ENCODE measurements at places on chromosomes 13 and 19.

GRCh38 chr19:1998712-1999708 lies 16.5 kb downstream of the BTBD2 start:
- no peak for DNase-seq

DNA sequence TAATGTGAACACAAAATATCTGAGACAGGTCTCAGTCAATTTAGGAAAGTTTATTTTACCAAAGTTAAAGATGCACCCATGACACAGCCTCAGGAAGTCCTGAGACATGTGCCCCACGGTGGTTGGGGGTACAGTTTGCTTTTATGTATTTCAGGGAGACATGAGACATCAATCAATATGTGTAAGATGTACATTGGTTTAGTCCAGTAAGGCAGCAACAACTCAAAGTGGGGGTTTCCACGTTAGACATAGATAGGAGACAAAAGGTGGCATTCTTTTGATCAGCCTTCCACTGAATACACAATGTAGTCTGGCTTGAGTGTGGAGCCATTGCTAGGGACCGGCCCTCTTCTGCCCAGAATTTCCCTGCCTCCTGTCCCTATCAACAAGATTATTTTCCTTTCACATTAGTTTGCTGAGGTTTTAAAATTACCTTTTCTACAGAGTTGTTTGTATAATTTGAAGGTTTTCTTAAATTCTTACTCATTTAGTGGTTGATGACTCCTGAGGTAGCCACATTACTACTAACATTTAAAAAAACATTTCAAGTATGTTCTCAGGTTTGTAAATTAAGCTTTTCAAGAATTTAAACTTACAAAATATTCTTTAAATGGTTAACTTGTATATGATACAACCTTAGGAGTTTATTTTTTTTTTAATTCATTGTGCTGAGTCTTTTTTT lies 33.2 kb downstream of the RNASEH2B start:
- no peak for DNase-seq

DNA sequence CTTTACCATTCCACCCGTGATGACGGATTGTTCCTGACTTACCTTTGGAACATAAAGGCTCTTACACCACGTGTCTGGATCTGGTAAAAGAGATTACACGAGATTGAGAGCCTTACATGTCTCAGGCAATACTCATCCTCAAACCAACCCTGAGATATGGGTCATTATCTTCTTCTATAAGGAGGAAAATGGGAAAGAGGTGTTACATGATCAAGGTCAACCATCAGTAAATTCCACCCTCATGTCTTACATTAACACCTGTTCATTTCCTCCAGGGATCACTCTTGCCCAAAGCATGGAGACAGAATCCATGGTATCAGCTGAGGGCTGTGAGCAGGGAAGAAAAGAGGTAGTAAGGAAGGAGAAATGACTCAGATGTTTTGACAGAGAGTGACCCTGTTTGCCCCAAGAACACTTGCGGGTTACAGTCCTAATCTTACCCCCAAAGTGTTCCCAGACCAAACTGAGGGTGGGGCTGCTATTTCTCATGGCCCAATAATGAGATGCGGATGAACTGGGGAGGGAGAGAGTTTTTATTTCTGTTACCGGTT lies 19.6 kb downstream of the LILRB4 start:
- DNase-seq = no peak

DNA sequence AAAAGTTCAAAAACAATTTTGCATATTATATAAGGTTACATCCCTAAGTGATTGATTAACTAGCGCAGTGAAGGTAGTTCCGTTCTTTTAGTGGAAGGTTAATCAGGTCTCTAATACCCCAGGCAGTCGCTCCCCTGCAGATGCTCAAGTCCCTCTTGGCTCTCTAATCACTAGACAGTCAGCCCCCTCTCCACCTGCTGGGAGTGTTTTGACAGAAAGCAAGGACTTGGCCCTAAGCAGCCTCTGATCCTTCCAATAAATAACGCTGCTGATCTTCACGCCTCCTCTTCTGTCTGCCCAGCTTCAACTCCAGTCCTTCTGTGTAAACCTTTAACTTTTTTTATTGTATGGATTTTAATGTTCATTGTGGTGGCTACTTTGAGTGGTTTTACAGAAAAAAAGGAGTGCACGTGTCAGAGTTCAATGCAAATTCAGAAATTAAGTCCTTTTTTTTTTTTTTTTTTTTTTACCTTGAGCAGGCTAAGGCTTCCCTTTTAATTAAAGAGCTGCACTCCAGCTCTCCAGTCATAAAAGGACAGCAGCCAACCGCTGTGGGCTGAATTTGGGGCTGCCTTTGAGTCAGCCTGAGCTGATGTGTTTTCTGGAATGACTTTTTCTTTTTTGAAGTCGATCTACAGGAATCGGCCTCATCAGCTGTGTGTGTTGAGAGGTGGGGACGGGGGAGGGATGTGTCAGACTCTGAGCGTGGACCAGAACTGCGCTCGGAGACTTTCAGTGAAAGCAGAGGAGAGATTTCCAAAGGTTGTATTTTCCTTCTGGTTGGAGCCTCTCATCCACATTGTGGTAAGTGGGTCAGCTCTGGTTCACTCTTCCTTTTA lies 33.8 kb upstream of the MYO16 start:
- no peak for DNase-seq

- DNase-seq = no peak
Measured at GRCh38 chr19:31423896-31424295, 74.7 kb upstream of the TSHZ3 start.

- no peak for DNase-seq
Measured at GRCh38 chr13:87754097-87754496, 82.9 kb downstream of the SLITRK5 start.

- peak; percentile 81 for DNase-seq
Measured at GRCh38 chr19:53195265-53195903, 2.2 kb upstream of the ZNF665 start.

GRCh38 chr13:43006893-43007631 lies 15.0 kb upstream of the EPSTI1 start:
- DNase-seq = peak; percentile 63

DNA sequence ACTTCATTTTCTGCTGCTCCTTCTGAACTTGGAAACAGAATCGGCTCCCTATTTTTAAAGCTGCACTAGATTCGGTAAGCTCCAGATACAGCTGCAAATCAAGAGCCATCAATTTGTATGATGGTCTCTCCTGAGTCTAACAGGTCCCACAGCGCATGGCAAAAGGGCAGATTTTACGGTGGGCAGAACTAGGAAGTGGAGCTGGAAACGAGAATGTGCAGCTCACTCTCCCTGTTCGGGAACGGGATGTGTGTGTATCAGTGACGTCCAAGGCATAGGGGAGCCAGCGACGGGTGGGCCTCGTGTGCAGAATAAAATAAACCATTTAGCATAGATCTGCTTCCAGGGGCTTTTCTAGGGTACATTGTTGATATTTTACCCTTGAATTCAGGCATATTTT lies 74.2 kb downstream of the COL4A1 start:
- no peak for DNase-seq

DNA sequence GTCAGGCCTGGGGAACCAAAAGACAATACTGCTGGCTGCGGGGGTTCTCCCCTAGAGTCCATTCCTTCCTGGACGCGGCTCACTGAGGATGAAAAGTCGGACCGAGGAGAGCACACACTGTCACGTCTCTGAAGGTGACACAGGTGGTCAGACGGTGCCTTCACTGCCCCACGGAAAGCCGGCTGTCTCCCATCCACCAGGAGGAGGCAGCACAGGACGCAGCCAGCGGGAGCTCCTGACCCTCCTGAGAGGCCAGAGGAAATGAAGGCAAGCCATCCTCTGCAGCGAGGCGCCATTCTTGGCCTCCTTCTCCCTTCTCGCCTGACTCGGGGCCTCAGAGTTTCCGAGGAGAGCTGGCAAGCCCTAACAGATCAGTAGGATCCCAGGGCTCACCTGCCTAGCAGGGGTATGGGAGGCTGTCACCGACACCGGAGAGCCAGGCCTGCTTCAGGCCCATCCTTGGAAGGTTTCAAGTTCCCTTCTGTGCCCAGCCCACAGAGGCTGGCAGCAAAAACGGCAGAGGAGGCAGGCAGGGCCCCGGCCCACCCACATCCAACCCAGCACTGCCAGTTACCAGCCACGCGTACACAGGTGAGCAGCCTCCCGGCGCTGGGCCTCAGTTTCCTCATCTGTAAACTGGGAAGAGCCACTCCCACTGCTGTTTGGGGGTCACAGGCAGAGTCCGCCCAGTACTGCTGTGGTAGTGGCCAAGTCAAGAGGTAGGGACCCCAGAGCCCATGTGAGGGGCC lies 4.5 kb downstream of the REXO1 start:
- DNase-seq = no peak

GRCh38 chr13:111429064-111429558 lies 108.7 kb downstream of the TEX29 start:
- peak; percentile 18 for DNase-seq

- no peak for DNase-seq
Measured at GRCh38 chr13:20528452-20528851, 2.8 kb upstream of the CRYL1 start.

DNA sequence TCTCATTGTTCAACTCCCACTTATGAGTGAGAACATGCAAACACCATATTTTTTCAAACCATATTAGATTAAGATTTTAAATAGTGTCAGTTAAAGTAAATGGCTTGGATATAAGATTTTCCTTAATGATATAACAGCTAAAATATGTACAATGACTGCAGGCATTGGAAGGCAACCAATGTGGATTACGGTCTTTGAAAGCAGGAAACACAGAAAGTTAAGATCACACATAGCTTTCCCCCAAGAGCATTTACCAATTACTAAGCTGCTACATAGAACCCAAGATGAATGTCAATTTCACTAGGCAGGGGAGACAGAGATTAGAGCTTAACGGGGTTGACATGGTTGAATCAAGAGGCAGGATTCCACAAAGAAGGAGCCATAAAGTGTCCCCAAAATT lies 173.2 kb upstream of the TRPC4 start:
- DNase-seq = peak; percentile 26

- DNase-seq = no peak
Measured at GRCh38 chr19:4018140-4018613, 10.6 kb downstream of the PIAS4 start.

GRCh38 chr13:77038907-77039480 lies 12.0 kb upstream of the FBXL3 start:
- no peak for DNase-seq

DNA sequence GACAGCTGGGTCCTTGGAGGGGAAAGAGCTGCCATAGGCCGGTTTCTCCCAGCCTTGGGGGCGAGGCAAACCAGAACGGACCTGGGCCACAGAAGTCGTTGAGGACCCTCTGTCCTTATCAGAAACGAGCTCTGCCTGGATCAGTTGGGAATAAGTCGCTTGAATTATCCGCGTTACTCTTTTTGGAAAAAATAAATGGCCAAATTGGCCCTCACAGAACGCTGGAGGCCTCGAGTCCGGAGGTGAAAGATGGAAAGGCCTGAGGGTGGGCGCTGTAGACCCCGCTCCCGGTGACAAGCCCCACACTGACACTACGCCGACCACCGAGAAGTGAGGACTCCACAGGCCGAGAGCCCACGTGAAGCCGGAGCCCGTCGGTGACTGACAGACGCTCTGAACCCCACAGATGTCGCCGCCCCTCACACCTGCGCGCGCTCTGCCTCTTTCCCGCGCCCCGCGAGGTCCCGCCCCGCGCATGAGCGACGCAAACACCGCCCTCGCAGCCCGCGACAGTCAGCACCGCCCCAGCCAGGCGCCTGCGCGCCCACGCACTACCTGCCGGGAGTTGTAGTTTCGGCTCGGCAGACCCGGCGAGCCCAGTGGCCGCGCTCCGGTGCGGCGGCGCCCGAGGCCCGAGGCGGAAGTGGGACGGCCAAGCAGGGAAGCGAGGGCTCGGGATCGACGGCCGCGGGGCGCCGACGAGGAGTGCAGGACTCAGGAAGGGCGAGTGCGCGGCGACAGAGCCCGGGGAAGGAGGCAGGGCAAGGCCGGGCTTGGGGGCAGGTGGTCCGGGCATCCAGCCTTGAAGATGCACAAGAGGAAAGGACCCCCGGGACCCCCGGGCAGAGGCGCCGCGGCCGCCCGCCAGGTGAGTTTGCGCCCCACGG lies at the start of the genes BRME1 and CC2D1A:
BRME1 (minus strand) TSS at position 484 of the 887 bp plus-strand sequence. CDS start 1,225 bp downstream, outside the sequence.
CC2D1A (plus strand) TSS at position 568 of the 887 bp plus-strand sequence; CDS start at position 809, 241 bp downstream.
- DNase-seq = peak; percentile 75

GRCh38 chr19:33492090-33492489 lies 29.5 kb downstream of the PEPD start:
- DNase-seq = no peak

- no peak for DNase-seq
Measured at GRCh38 chr13:110811008-110811720, 97.7 kb downstream of the ING1 start.
